ENCODE measurements at places on chromosomes 7 and 10.

- DNase-seq = peak; percentile 98
Measured at GRCh38 chr7:50197549-50197948, 104.5 kb upstream of the ZPBP start.

- DNase-seq = peak; percentile 13
Measured at GRCh38 chr10:114996542-114996941, 58.5 kb downstream of the TRUB1 start.

DNA sequence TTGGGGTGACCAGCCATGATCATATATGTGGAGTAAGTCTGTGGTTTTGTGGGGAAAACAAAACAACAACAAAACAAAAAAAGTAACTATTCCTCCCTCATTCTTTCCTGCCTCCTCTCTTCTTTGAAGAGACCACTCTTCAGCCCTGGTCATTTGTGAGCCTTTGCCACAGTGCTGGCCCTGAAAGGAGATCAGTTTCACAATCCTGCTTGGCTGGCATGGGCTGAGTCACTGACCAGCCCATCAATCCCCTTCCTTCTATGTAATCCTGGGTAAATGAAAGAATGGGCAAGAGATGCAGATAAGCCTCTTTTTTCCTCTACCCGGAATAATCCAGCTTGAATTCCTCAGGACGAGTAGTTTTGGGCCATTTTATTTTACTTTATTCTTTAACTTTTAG, 13.6 kb downstream of the CSTF2T start:
- no peak for DNase-seq

- no peak for DNase-seq
Measured at GRCh38 chr10:102467971-102468438, 16.7 kb upstream of the C10orf95 start.

GRCh38 chr10:127834221-127834620, 58.5 kb downstream of the CLRN3 start:
- DNase-seq = no peak

DNA sequence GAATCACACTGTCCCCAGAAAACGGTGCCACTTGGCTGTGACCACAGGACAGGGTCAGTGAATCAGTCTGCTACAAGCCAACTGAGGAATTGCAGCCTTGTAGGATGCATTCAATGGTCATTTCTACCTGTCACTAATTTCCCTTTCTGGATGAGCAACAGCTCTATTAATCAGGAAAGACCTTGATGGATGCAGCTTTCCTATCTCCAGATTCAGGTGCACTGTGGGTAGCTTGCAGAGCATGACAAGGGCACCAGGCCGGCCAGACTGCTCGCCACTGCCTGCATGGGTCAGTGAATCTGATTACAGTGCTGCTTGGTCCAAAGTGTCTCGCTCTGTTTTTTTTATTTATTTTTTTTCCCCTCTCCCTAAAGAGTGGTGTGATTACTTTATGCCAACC, 506.8 kb upstream of the AUTS2 start:
- DNase-seq = no peak

All from urothelium cell line (cell line).